Left colon (tissue), 2 donors: ENCODE measurements at places on chromosomes 13 and 19.

- no peak for DNase-seq
Measured at GRCh38 chr13:39835253-39835652, 179.8 kb downstream of the COG6 start.

DNA sequence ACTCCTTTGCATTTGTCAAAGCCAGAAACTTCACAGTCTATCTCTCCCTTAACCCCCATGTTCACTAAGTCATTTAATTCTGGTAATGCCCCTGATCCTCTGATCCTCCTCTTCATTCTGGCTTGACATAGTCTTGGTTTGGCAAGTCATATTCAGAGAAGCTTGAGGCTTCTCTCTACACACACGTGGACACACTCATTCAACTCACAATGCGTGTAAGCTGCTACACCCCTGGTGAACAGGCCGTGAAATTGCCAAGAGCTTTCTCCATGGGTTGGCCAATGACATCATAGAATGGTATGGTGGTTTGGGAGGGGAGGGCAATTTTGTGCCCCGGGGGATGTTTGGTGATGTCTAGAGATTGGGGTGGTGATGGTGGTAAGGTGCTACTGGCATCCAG, 47.9 kb upstream of the FLT1 start:
- no peak for DNase-seq

- DNase-seq, result no peak
Measured at GRCh38 chr19:17860331-17860992, 752 bp downstream of the RPL18A start.

DNA sequence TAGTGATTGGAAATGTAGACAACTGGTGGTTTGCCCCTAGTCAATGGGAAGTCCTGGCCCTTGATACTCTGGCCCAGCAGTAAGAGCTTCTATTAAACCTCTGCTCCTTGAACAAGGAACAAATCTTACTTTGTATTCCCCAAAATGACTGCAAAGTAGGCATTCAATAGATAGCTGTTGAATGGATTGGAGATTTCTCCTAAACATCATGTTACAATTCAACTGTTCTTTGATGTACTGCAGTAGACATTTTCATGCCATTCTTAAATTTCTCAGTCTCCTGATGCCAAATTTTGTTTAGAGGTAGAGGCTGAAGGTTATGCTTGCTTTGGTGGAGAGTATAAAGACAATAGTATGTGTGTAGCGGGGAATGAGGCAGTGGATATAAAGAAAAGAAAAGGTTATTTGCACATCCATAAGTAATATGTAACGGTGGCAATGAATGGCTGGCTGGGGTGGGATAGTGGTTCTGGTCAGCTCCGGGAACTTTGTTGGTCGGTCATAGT, 12.8 kb downstream of the MIR17HG start:
- DNase-seq, result no peak

GRCh38 chr19:39839678-39840327, 5.8 kb upstream of the DYRK1B start:
- no peak for DNase-seq

DNA sequence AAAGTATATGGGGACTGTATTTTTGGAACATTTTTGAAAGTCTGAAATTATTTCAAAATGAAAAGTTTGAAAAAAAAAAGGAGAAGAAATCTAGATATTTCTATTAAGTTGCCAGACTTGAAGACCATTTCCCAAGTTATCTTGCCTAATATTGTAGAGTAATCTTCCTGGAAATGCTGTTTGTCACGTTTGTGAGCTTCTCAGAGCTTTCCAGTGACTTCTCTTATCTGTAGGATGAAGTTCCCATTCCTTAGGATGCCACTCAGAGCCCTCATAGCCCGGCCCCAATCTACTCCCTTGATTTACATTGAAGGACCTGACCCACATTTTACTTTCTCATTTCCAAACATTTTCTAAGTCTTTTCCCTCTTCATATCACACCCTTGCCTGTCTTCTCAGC, 23.6 kb downstream of the CEACAM8 start:
- no peak for DNase-seq

GRCh38 chr13:97880311-97880675, 73.2 kb upstream of the IPO5 start:
- DNase-seq, result no peak

GRCh38 chr13:86725105-86725504, 925.9 kb upstream of the SLITRK6 start:
- DNase-seq, result no peak

- no peak for DNase-seq
Measured at GRCh38 chr13:30829145-30829832, 76.8 kb upstream of the MEDAG start.

- no peak for DNase-seq
Measured at GRCh38 chr13:109389892-109390345, 396.5 kb downstream of the IRS2 start.
